ENCODE measurements at places on chromosomes 4 and X. TPM values are rescaled to one million over a fixed set of nuclear protein-coding genes. Genes with fewer than 3 reads are reported as not detected.

- H3K4me3 ChIP-seq = no peak overlapping the region
- no peaks in the 10 kb centered on the region for H3K27me3 ChIP-seq
- no peak for DNase-seq
Measured at GRCh38 chr4:131649227-131649626, 1499.9 kb upstream of the PCDH10 start.

Gene UBQLN2
- 20.1 TPM for polyA plus RNA-seq

DNA sequence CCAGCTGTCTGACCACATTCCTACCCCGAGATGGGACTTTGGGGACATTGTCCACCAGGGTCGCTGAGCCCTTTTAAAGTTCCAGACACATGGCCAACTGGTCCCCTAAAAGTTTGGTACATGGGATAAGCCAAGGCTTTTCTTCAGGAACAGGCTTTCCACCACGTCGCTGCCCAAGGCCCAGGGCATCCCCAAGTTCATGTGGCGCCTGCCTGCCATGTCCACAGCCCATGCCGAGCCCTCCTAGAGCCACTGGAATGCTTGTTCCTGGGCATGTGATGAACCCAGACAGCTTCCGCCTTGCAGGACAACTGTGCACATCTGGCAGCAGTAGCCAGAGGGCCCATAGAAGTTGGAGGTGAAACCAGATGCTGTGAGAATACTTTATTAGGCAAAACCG, 41.3 kb downstream of the FRG1 start:
- no peak overlapping the region for H3K27ac ChIP-seq
- H3K36me3 ChIP-seq = no peaks in the 10 kb centered on the region
- H3K4me1 ChIP-seq = no peaks in the 10 kb centered on the region

- no peaks in the 10 kb centered on the region for H3K36me3 ChIP-seq
- no peak overlapping the region for H3K4me3 ChIP-seq
- H3K4me1 ChIP-seq = peaks cover 28% of the 10 kb centered on the region
- peak; percentile 81 for DNase-seq
- peak overlapping the region; percentile 66 for H3K27ac ChIP-seq
Measured at GRCh38 chr4:53991821-53992220, 72.6 kb downstream of the CHIC2 start.

Gene OPN1MW3
- not detected for polyA plus RNA-seq

- H3K4me3 ChIP-seq = peak overlapping the region; percentile 80
- no peak for DNase-seq
- peak overlapping the region; percentile 98 for H3K27ac ChIP-seq
- H3K27me3 ChIP-seq = no peaks in the 10 kb centered on the region
- H3K4me1 ChIP-seq = peaks cover 20% of the 10 kb centered on the region
Measured at GRCh38 chr4:152535360-152535902, 461 bp downstream of the FBXW7 start.

Gene RHOXF2B
- 0.03 TPM for polyA plus RNA-seq

GRCh38 chr4:154738426-154738825, 5.4 kb upstream of the LRAT start:
- DNase-seq = peak; percentile 67
- peaks cover 22% of the 10 kb centered on the region for H3K4me1 ChIP-seq
- peaks cover 17% of the 10 kb centered on the region for H3K27me3 ChIP-seq
